T-helper 17 cell (primary cell): ENCODE measurements at places on chromosomes 6 and 20.

- no peak for DNase-seq
Observed at GRCh38 chr6:21855811-21856455, 262.4 kb downstream of the SOX4 start.

DNA sequence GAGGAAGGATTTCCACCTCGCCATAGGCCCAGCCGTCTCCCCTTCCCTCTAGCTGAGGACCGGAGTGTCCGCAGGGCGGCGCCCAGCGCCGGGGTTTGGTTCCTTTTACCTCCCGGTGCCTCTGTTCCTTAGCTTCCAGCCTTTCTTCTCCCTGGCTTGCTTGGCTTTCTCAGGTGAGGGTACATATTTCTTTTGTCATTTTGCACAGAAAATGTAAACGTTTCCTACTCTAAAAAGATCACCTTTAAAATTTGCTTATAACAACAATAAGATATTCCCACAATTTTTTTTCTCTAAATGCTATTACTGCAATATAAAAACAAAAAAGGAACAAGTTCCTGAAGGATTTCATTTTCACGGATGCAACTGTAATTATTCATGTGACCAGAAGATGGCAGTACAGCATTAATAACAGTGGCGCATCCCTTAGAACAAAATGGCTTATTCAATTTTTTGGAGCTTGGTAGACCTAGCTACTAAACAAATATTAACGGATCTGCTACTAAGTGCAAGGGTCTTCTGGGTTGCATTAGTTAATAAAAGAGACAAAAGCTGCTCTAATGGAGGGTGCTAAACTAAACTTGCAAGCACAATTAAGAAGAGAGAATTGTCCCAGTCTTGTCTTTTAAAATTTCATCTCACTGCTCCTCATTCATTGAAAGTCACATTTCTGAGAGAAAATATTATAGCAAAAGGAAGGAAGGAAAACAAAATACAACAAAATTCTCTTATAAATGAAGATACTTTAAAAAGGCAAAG lies 172.9 kb downstream of the ADGRG6 start:
- no peak for DNase-seq

DNA sequence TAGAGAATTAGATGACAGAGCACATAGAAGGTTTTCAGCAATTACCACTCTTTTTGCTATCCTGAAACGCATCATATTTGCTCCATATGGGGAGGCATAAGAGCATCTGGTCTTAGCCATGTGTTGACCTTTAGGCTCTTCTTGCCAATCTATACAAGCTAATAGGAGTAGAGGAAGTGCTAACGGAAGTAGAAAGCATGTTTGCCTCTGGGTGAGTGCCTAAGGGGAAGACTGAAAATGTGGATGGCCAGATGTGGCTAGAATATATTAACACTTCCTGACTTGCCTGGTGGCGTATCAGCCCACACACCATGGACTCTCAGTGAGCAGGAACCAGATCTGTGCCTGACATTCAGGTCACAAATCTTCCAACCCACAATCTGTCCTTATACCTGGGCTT lies 136.3 kb downstream of the LRRC1 start:
- DNase-seq: no peak

- peak; percentile 16 for DNase-seq
Observed at GRCh38 chr6:89433252-89434149, 549 bp downstream of the ANKRD6 start.

GRCh38 chr6:14770040-14770439 lies 475.8 kb upstream of the JARID2 start:
- DNase-seq: no peak

DNA sequence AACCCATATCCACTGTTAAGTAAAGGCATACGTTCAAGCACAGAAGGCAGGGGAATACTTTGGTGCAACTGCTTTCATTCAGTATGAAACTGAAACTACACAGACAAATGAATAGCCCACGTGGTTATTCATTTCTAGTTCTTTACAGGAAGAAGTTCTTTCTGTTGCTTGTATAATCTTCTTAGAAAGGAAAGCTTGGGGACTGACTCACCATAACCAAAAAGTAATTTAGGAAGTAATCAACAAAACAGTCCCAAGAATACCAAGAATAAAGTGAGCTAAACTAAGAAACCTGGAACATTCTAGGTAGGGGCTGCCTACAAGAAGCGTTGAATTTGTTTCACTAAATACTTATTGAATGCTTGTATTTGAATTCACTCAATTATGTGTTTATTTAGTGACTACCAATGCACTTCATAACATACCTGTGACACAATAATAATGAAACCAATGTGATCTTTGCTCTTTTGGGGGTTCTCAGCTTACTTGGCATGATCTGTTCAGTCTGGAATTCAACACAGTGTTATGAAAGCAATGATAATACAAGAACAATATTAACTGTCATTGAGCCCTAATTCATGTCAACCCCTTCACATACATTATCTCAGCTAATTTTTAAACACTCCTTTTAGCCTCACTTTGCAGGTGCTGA lies 25.1 kb upstream of the KIAA0408 start:
- DNase-seq: no peak

DNA sequence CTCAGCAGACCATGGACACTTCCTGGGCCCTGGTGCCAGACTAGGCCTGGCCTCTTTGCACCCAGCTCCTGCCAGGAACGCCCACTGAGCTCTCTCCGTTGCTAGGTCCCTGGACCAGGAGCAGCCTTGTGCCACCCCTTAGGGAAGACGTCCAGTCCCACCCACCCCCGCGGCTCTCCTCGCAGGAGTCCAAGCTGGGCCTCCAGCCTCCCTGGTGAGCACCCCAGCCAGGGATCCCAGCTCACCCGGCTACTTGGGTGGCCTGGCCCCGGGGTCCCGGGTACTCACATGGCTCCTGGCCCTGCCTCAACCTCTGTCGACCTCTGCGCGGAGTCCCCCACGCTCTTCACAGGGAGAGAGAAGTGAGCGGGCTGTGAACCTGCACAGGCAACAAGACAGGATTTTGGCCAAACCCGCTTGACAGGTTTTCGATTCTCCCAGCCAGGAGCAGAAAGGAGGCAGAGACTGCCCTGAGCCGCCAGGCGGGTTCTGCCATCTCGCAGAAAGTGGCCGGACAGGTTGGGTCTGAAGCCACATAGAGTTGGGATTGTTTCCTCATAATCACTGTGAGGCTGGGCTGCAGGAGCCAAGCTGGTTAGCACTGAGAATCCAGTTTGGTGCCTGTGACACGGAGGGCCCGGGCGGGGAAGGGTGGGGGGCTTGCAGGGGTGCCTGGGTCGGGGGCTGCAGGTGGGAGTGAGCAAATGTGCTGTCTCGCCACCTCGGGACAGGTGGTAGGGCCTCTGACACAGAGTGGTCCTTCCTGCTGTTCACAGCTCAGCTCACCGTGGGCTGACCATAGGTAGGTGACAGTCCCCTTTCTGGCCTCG lies at the start of gene RBBP8NL:
TSS of gene RBBP8NL (minus strand) at position 368 of the 830 bp plus-strand sequence. CDS start 7,892 bp downstream, outside the sequence.
- DNase-seq: no peak

- peak; percentile 23 for DNase-seq
Observed at GRCh38 chr6:16700202-16700915, 60.9 kb downstream of the ATXN1 start.

GRCh38 chr6:35569011-35569461 lies 56.3 kb upstream of the TULP1 start:
- DNase-seq: no peak

- DNase-seq: no peak
Observed at GRCh38 chr6:131367206-131367873, 205.7 kb upstream of the ARG1 start.

DNA sequence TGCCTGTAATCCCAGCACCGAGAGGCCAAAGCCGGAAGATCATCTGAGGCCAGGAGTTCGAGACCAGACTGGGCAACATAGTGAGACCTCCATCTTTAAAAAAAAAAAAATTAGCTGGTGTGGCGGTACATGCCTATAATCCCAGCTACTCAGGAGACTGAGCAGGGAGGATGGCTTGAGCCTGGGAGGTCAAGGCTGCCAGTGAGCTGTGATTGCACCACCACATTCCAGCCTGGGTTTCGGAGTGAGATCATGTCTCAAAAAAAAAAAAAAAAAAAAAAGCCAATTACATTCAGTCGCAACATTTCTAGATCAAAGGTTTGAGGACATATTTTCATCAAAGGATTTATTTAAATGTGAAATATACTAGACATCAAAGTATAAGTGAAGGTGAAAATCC lies 32.0 kb upstream of the EDN1 start:
- no peak for DNase-seq

DNA sequence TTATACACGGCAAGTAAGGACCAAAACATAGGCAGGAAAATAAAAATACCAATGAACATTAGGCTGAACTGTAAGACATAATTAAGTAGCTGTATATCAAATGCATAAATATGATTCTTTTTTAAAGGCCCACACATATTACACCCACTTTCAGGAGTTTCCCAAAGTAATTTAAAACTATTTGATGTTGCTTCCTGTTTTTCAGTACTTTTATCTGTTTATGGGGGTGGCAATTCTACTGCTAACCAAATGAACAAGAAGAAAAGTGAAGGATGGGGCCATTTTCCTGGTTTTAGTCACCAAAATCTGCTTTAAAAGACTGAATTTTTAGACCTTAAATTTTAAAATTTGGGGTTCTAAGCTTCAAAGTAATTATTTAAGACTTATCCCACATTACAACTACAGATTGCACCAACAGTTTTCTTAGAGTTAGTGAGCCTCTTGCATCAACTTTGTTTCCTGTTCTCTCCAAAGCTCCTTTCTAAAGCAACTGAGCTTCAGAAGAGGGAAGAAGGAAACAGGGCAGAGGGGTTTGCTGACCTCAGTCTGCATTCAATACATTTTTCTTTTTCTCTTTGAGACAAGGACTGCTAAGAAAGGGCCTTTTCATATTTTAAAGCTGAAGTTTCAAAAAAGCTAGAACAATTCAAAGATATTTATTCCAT lies 191.0 kb downstream of the BACH2 start:
- no peak for DNase-seq

- DNase-seq: no peak
Observed at GRCh38 chr6:149831308-149831820, 32.8 kb downstream of the LRP11 start.

DNA sequence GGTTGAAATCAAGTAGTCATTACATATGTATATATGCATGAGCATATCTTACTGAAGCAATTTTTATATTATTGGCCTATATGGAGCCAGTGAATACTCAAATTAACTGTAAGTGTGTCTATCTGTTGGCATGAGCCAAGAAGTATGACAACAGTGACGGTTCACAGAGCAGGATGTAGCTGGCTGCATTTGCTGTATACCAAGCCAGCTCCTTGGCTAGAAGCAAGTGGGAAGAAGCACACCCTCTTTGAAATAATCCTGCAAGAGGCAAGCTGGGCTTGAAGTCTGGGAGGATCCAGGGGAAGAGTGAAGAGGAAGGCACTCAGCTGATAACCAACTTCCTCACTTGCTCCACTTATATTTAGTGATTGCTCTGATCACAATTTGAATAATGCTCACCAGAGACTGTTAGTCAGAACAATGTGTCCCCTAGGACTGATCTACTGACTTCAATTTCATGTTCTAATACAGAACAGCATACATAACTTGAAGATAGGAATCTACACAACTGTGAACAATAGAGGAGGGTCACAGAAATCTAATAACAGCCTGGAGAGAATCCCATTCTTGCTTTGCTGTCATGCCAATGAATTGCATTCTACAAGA lies 497.3 kb downstream of the PRKN start:
- DNase-seq: no peak
